ENCODE measurements at places on chromosomes 3 and 15.

- DNase-seq: no peak
Measured at GRCh38 chr3:185825639-185826481, 1.0 kb upstream of the IGF2BP2 start.

- no peak for DNase-seq
Measured at GRCh38 chr3:98172621-98173020, 6.1 kb downstream of the OR5H15 start.

DNA sequence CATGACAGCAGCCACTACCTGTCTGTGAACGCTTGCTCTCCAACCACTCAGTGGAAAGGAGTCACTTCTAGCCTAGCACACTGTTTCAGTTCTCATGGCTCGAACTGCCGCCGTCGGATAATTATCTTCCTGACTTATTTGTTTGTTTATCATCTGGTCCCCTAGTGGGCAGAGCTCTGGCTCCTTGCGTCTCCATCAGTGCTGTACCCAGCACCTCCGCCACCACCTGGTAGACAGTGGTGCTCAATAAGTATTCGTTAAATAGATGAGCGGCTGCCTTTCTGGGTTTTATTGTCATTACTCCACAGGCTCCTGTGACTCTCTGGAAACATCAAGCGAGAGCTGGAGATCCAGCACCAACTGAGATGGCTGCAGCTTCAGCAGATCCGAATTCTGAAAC is 297.5 kb downstream of the NTRK3 start:
- no peak for DNase-seq

- no peak for DNase-seq
Measured at GRCh38 chr3:177946497-177946896, 589.7 kb upstream of the KCNMB2 start.

- no peak for DNase-seq
Measured at GRCh38 chr3:114586119-114586518, 292.3 kb downstream of the TIGIT start.

- DNase-seq: no peak
Measured at GRCh38 chr3:161263057-161263456, 41.9 kb downstream of the NMD3 start.

DNA sequence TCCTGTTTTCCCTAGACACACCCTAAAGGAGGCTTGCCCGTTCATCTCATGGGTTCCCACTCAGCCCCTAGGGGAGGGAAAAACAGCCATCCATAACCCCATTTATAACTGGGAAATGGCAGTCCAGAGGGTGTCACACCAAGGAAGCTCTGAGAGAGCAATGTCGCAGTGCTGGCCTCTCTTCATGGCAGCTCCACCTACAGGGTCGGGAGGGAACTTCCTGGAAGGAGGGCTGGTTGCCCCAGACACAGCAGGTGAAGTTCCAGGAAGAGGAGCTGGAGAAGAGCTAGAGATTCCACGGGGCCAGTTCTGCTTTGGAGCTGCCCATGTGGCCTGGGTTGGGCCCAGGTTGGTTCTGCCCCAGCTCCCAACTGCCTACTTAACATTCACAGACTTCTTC is 22.3 kb upstream of the LINGO1 start:
- no peak for DNase-seq

- no peak for DNase-seq
Measured at GRCh38 chr3:197408177-197408957, 110.0 kb upstream of the DLG1 start.

DNA sequence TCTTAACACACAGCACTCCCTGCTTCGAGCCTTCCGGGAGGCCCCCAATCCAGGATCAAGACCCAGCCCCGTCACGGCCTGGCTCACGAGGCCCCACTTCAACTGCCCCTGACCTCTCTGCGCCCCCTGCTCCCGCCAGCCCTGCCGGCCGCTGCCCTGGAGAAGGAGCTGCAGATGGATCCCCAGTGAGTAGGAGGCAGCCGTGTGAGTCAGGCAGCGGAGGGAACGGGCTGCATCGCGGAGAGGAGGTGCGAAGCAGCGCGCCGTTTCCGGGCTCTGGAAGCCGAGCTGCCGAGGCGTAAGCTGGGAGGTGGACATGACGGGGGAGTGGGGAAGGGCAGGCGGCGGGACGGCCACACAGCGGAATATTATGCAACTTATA is 133.4 kb downstream of the TPRA1 start:
- no peak for DNase-seq

DNA sequence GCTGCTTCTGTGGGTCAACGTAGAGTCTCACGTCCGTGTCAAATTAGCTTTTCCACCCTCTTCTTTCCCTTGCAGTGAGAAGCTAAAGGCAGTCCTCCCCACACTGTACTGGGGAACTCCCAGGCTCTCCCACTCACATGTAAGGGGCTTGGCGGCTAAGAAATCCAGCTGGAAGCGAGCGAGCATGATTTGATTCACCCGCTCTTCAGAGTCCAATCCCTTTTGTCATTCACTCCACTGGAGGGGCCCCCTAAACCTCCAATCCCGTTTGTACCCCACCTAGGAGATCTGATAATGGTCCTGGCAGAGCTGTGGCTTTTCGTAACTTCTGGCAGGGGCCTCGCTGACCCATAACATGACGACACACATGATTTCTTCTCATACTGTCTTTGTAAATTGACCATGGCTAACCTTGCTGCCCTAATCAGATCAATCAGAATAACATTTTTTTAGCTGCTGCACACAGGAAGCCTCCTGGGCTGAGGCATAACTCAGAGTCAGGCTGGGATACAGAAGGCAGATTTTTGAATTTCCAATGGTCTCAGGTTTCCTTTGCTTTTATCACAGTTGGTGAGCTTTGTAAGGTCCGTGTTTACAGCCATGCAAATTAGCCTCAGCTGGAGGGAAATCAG is 235.2 kb downstream of the GREM1 start:
- no peak for DNase-seq

DNA sequence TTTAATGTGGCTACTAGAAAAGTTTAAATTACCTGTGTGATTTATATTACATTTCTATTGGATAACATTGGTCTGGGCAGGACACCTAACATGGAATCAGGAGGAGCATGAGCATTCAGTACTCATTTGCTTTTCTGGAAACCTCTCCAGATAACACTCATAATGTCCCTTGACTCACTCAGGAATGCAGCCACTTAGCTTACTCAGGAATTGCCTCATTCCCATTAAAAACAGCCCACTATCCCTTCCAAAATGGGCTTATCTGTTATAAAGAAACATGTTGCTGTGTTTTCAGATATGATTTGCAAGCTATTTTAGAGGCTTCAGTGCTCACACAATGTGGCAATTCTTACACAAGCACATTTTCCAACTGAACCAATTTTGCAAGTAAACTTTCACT is 17.1 kb downstream of the GBE1 start:
- no peak for DNase-seq

DNA sequence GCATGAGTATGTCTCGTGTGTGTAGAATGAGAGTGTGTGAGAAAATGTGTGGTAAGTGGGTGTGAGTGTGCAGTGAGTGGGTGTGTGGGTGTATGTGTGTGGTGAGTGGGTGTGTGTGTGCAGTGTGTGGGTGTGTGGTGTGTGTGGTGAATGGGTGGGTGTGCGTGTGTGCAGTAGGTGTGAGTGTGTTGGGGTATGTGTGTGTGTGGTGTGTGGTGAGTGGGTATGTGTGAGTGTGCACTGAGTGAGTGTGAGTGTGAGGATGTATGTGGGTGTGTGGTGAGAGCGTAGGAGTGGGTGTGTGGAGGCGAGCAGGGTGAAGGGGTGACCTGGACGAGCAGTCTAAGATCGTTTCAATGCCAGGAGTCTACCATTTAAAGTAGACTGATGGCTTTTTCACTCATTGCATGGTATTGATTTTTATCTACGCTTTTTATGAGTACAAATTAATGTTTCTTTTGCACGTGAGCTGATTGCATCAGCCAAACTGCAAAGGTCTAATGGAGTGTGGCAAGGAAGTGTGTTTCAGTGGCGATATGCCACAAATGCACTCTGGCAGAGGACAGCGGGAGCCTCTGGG is 1.6 kb upstream of the CPN2 start:
- no peak for DNase-seq

GRCh38 chr3:119628390-119628789 is 30.7 kb downstream of the PLA1A start:
- no peak for DNase-seq

- no peak for DNase-seq
Measured at GRCh38 chr3:182138393-182138792, 426.7 kb downstream of the SOX2 start.

- DNase-seq: no peak
Measured at GRCh38 chr3:87045473-87045872, 54.5 kb upstream of the VGLL3 start.

DNA sequence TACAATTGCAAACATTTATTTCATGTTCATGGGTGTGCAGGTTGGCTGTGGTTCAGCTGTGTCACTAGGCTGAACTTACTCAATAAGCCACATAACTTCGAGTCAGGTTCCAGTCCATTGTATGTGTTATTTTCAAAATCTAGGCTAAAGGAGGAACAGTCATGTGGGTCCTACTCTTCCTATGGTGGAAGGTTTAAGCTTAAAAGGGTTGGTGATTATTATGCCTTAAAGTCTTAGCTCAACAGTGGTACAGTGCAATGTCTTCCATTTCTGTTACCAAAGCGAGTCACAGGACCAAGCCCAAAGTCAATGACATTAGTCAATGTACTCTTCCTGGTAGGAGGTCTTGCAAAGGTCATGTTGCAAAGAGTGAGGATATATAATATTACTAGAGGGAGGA is 78.2 kb downstream of the ATG7 start:
- no peak for DNase-seq

GRCh38 chr15:46996359-46996758 is 720.9 kb upstream of the SEMA6D start:
- no peak for DNase-seq

DNA sequence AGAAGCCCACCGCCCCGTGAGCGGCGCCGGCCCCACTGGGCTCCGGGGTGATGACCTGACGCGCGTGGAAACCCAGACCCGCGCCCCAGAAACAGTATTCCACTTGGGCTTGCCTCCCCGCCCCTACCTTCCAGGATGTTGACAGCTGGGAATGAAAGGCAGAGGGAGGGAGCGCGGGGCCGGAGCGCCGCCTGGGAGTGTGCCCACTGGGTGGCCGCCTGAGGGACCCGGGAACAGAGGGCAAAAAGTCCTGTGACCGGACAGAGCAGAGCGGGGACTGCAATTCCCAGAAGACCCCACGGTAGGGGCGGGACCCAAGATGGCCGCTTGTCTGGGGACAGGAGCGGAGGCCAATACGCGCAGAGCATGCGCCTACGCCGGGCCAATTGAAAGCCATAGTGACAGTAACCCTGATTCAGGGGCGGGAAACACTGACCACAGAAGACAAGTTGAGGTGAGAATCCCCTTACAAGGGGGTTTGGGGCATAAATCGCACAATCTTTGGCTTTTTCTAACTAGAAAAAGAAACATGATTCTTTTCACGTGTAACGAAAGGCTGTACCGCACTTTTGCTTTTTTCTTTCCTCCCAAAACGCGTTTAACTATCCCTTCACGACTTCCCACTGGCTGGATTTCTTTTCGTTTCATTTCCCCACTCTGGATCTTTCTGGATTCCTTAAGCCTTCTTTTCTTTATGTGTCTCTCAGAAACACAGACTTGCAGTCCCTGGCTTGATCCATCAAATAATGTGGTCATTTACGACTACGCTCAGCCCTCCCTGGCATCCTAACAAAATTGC is at the start of gene FHIT:
Gene FHIT, minus strand, starts transcription at position 279 of the 799 bp plus-strand sequence.
- peak; percentile 82 for DNase-seq

- no peak for DNase-seq
Measured at GRCh38 chr3:148531836-148532235, 165.9 kb upstream of the AGTR1 start.

- DNase-seq: no peak
Measured at GRCh38 chr3:24067483-24067882, 122.4 kb downstream of the NR1D2 start.

GRCh38 chr15:41967506-41968206 is 4.7 kb downstream of the EHD4 start:
- DNase-seq: no peak

DNA sequence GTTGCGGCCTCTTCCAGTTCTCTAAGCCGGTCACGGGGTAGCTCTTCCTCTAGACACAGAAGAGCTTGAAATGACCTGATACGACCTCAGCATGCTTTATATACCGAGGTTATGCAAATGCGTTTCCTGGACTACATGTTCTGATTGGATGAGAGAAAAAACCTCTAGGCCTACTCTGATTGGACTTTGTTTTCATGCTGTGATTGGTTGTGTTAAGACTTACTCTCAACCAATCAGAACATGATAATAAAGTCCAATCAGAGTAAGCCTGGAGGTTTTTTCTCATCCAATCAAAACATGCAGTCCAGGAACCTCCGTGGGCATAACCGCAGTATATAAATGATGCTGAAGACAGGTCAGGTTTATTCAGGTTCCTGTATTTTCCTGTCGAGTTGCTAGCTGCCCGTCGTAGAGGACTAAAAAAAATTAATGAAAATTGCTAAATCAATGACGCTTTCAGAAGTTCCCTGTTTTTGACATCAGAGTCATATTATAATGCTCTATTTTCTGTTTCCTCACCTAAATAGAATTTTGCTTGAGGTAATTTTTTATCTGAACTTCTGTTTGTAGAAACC is 177.4 kb downstream of the POTEB3 start:
- DNase-seq: no peak

DNA sequence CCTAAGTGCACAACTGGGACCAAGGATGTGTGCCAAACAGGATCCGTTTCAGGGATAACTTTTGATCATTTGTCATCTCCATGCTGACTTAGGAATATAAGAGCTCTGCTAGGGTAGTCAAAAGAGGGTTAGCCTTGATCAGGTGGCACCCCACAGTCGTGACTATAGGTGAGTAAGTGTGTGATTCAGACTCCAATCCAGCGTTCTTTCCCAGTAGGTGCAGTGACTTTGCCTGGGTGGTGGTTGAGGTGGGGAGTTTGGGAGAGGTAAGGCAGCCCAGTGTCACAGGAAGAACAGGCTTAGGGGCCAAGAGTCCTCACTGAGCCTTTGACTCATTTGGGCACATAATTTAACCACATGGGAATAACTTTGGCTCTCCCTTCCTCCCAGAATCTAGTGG is 51.0 kb downstream of the CHDH start:
- no peak for DNase-seq

All from activated effector memory CD4-positive, alpha-beta T cell treated with Interleukin-2 at 50 U/mL for 16 hours (primary cell).